Fibroblast of the conjunctiva (primary cell): ENCODE measurements at places on chromosomes 7 and 10.

- no peak for DNase-seq
Observed at GRCh38 chr7:67438913-67439505, 442.4 kb downstream of the TYW1 start.

DNA sequence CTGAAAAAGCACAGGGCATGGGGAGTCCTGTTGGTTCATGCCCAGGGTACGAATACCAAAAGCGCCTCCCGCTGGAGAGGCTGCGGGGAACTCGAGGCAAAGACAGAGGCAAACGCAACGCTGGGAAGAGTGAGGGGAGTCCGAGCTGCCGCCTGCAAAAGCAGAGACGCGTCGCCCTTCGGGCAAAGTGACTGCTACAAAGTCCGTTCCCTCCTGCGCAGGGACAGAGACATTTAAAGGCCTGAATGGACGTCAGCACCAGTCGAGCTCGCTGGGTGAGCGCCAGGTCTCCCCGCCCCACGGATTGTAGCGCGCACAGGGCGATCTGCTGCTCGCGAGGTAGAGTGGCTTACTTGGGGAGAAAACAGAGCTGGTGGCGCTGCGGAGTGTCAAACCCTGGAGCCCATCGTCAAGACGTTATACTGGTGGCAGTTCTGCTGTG, 732.8 kb downstream of the ZWINT start:
- no peak for DNase-seq

DNA sequence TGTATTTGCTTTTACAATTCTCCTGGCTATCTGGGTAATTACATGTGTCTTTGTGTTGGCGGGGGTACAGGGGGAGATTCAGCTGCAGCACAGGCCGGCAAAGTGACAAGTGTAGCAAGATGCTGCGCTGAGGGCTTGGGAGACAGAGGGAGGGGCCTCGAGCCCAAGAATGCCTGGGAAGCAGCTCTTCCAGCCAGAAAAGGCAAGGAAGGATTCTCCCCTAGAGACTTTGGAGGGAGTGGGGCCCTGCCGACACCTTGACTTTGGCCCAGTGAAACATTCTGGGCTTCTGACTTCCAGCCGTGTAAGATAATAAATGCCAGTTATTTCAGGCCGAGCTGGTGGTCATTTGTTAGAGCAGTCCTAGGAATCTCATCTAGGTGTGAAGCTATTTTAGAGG, 7.2 kb upstream of the REPIN1 start:
- DNase-seq: no peak

DNA sequence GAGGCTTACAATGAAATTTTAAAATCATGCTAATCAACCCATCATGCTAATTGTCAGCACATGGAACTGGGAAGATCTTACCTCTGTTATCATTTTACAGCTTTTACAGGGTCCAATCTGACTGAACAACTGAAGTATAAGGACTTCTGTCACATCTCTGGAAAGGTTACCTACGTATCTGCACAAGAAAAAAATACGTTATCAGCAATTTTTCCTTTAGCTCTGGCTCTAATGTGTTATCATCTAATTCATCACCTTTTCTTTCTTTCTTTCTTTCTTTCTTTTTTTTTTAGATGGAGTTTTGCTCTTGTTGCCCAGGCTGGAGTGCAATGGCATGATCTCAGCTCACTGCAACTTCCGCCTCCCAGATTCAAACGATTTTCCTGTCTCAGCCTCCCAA, 8.7 kb downstream of the TIAL1 start:
- DNase-seq: no peak

GRCh38 chr10:77463967-77464745, 173.5 kb downstream of the KCNMA1 start:
- no peak for DNase-seq

GRCh38 chr10:114874827-114875411, 53.3 kb downstream of the FHIP2A start:
- peak; percentile 49 for DNase-seq

GRCh38 chr10:93716766-93717165, 14.4 kb upstream of the FRA10AC1 start:
- no peak for DNase-seq

- DNase-seq: no peak
Observed at GRCh38 chr7:4841007-4841784, 20.6 kb downstream of the PAPOLB start.

DNA sequence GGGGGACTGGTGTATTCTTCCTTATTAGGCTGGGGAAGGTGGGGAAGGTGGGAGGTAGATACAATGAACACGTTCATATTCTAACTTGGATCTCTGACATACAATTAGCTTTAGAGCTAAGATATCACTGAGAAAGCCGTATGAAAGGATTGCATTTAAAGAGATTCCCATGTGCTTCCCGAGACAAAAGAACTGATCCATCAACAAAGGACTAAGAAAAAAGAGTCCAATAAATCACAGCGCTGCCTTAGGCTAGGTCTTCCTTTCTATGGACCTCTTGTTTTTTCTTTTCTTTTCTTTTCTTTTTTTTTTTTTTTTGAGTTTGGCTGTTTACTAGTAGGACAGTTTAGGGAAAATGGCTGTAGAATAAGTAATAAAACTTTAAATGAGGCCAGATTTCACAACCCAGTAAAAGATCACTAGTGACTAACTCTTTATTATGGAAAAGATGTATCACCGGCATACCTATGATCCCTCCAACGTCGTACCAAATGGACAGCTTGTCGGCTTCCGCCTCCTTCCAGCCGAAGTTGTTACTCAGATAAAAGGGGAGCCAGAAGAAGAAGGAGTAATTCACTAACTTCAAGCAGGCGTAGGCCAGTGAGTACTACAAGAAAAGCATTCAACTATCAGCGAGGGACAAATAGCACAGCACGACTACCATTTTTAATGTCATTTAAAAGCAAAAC, 50.0 kb downstream of the SLC37A3 start:
- peak; percentile 13 for DNase-seq

- DNase-seq: no peak
Observed at GRCh38 chr7:30389791-30390190, 88.8 kb downstream of the NOD1 start.

- no peak for DNase-seq
Observed at GRCh38 chr10:122849900-122850605, 4.4 kb upstream of the CUZD1 start.

DNA sequence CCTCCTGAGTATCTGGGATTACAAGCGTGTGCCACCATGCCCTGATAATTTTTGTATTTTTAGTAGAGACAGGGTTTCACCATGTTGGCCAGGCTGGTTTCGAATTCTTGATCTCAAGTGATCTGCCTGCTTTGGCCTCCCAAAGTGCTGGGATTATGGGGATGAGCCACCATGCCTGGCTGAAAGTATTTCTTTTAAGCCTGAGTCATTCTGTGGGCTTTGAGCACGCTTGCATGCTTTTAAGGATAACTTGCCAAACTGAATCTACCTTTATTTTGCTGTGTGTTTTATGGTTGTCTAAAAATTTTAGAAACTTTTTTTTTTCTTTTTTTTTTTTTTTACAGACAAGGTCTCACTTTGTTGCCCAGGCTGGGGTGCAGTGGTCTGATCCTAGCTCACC, 33.2 kb downstream of the CNNM2 start:
- no peak for DNase-seq

GRCh38 chr10:112695539-112695938, 248.5 kb downstream of the VTI1A start:
- DNase-seq: no peak

- DNase-seq: no peak
Observed at GRCh38 chr10:8129438-8129837, 75.0 kb downstream of the GATA3 start.

DNA sequence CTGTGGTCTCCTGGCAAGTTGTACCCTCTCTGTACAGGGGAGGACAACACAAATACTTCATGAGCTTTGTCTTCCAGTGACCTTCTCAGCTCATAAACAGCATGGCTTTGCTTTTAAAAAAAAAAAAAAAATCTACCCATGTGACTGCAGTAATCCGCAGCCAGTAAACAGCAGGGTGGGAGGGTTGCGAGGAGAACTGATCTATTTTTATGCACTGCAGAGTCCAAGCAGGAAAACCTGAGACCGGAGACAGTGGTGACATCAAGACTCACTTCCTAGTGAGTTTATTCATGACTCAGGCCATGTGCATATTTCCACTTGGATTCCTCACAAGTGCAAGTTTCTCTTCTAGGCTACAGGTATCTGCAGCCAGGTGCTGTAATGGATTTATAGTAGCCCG, 127.9 kb downstream of the NRF1 start:
- DNase-seq: no peak

GRCh38 chr7:27198138-27198841, 1.6 kb downstream of the HOXA13 start:
- DNase-seq: no peak

GRCh38 chr10:36703179-36703578, 422.2 kb upstream of the ANKRD30A start:
- no peak for DNase-seq

DNA sequence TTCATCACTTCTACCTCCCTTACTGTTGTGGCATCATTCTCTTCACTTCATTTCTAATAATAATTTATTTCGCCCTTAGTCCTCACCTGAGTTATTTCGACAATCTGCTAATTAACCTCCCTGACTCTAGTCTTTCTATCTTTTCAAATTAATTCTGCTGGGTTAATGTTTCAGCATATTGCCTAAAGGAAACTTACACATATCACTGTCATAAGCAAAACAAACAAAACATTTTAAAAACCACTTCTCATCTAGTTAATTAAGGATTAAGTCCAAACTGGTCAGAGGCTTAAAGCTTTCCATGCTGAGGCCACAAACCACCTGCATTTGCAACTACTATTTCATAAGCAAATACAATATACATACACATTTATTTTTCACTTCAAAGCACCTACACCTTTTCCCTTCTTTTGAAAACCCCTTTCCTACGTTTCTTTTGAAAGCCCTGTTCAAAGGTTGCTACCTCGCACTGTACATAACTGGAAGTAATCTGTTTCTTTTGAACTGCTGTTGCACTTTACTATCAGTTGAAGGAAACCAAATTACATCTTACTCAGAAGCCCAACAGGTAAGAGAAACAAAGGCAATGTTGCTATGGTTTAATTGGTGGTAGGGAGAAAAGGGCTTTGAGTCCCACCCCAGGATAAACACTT, 10.3 kb downstream of the SEM1 start:
- DNase-seq: no peak

GRCh38 chr7:129779602-129780256, 168.2 kb downstream of the NRF1 start:
- DNase-seq: no peak

DNA sequence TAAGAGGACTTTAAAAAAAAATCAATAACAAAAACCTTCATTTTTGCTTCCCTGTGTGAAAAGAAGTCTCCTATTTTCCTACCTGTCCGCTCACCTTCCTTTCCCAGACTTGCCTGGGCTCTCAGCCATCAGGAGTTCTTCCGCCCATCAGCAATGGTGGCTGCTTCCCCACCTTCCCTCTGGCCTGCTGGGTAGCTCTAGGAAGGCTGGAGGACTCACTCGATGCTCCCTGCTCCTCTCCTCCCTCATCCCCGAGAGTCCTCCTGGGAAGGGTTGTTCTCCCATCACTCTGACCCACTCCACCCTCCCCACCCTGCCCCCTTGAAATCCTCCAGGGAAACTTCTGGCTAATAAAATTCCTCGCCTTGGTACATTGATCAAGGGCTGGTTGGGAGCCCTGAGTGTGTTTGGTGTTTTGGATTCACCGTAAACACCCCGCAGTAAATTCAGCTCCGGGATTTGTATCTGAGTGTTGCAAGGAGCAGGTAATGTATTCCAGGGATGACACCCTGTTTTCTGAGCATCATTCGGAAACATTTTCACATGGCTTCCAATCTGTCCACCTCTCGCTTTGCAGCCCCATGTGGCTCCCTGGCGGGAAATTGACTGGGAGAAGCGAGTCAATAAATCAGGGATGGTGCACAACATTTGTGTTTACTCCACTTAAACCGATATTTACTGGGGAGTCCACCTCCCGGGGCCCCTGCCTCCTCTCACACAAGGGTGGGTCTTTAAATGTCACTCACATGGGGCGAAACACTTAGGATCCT, 126.4 kb upstream of the SDK1 start:
- DNase-seq: no peak

GRCh38 chr7:102412548-102412947, 16.4 kb downstream of the PRKRIP1 start:
- no peak for DNase-seq

DNA sequence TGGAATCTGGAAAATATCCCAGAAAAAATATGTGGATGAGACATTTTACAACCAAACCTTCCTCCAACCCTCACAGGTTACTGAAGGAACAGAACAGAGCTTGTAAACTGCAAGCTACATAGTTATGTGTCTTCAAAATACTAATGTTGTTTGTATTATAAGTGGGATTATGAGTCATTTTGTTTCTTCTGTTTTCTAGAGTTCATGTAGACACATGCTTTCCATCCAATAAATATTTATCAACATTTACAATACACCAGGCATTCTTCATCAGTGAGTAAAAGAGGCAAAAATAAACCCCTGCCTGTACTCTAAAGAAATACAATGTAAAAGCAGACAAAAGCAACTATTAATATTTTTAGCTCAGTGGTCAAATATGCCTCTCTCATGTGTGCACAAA, 38.0 kb upstream of the TES start:
- DNase-seq: no peak

DNA sequence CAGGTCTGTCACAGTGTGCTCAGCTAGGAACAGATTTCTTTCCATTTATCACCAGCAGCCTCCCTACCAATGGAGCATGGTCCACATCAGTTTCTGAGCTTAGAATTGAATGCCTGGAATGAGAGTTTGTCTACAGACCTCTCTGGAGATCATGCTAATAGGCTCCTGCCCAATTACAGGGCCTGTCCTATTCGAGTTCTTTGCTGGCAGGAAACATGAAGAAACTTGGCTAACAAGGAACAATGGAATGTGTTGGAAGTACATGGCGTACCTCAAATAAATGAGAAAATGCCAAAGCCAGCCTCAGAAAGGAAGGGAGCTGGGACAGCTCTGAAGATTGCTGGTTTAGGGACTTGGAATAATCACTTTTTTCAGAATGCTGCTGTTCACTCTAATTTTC, 186.0 kb upstream of the AKR1E2 start:
- no peak for DNase-seq

GRCh38 chr10:5434017-5434753, 21.8 kb downstream of the NET1 start:
- no peak for DNase-seq

DNA sequence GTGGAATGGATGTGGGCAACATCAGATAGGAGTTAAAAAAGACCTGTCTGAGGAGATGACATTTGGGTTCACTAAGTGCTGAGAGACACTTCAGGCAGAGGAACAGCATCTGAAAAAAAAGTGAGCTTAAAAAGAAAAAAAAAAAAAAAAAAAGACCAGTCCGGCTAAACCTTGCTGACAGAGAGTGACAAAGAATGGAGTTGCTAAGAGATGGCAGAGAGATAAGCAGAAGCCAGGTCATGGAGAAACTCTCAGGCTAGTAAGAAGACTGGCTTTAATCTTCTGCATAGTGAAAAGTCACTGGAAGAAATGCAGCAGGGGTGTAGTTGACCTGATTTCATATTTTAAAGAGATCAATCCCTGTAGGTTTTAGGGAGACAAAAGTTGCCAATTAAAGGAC, 711.1 kb upstream of the SEMA3D start:
- DNase-seq: no peak

DNA sequence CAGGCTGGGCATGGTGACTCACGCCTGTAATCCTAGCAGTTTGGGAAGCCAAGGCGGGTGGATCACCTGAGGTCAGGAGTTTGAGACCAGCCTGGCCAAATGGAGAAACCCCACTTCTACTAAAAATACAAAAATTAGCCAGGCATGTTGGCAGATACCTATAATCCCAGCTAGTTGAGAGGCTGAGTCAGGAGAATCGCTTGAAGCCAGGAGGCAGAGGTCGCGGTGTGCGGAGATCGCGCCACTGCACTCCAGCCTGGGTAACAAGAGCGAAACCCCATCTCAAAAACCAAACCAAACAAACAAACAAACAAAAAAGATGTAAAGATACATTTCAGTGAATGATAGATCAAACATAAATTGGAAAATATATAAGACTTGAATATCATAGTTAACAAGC, 105.9 kb downstream of the PLPP4 start:
- no peak for DNase-seq
